ENCODE measurements at places on chromosomes 11 and 22.

GRCh38 chr11:55854704-55855103 is 16.2 kb downstream of the OR5D16 start:
- DNase-seq: no peak

- no peak for DNase-seq
These were observed 36.9 kb downstream of the CNTF start for GRCh38 chr11:58659404-58659803.

DNA sequence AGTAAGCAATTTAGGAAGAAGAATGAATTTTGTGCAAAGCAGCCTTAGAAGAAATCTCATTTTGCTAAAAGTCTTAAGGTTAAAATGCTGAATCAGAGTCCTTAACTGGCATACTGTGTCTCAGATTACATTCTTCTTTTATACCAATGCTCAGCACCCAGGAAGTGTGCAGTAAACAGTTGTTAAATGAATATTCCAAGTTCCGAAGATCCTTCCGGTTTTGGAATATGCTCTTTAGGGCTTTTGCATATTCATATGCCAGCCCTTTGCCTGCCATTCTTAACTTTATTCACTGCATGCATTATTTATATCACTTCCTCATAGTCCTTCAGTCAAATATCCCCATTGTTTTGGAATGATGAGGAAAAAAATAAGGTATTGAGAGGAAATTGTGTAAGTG is 242.0 kb downstream of the DDX10 start:
- no peak for DNase-seq

- peak; percentile 5 for DNase-seq
These were observed 53.2 kb downstream of the GRIK4 start for GRCh38 chr11:120564573-120565311.

DNA sequence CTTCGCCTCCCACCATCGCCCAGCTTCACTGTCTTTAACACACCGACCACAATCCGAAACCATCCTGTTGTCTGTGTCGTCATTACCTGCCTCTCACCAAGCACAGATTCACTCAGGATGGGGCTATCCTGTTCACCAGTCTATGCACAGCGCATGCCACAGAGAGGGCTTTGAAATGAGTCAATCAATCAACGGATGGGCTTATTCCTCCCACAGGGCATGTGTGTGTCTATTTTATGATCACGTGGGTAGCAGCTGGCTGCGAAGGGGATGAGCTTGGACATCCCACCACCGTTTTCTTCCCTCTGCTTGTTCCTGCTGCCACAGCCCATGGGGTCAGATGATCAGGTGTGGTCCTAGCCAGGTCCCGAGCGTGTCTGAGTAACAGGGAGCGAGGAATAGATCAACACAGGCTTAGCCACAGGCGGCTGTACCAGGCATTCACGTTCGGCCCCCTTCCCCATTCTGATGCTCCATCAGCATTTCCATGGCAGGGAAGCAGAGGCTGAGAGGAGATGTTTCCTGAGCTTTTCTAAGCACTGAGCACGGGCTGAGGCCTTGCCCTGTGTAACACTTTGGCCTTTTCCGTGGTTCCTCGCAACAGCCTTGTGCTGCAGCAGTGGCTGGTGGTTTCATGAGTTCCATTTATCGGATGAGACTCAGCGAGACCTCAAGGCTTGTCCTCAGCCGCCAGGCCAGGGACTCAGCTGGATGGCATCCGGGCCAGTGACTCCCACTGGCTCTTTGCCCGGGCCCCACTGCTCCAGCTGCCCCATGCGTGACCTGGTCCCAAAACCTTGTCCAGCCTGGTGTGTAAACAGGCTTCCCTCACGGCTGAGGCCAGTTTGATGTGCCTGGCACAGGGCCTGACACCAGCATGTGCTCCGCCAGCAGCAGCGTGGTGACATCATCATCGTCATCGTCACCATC is 48.1 kb upstream of the FGF3 start:
- DNase-seq: no peak

DNA sequence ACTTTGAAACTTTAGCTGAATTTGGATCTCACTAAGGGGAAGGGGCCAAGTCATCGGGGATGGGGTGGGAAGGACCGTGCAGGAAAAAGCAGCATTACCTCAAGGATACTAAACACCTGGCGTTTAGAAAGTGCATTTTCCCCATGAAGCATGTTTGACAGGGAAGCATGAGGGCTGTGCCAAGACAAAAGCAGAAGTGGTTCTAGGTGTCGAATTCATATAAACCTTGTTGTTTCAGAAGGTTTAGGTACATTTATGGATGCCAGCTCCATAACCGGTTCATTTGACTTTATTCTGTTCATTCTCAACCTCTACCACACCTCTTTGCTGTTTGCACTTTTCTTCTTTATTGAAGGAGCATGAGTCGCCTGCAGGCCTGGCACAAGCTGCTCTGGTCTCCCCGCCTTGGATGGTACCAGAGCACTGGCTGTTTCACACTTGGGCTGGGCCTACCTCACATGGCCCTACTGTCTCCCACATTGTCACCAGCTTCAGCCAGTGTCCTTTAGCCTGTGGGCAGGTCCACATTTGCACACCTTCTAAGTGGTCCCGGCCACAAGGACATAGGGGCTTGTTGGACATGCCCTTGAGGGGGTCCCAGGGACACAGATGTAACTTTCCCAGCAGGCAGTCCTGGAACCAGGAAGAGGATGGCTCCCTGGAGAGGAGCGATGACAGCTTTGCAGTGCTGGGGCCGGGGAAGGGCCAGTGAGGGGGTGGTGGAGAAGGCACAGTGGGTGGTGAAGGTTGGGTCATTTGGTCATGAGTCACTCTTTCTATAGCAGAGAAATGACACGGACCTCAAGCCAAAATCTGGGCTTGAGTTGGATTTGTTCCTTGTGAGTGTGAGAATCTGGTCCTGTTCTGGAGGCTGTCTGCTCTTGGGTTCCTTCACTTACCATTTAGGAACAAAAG is 3.2 kb upstream of the ST14 start:
- no peak for DNase-seq

GRCh38 chr22:48347311-48347710 is 1480.4 kb downstream of the BRD1 start:
- DNase-seq: no peak

DNA sequence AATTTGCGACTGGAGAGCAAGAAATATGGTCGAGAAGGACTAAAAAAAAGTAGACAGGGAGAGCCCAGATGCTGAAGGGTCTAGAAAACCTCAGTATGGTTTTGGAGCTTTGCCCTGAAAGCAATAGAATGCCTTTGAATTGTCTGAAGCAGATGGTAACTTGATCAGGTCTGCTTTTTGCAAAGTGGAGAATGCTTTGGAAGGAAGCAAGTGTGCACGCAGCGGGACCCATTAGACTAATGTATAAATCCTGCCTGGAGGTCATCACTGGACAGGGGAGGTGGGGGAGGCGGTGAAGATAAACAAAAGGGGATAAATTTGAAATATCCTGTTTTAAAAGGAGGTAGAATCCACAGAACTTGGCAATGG is 757 bp upstream of the HINFP start:
- DNase-seq: peak; percentile 50

GRCh38 chr11:82872377-82873150 is 27.7 kb downstream of the PRCP start:
- no peak for DNase-seq

DNA sequence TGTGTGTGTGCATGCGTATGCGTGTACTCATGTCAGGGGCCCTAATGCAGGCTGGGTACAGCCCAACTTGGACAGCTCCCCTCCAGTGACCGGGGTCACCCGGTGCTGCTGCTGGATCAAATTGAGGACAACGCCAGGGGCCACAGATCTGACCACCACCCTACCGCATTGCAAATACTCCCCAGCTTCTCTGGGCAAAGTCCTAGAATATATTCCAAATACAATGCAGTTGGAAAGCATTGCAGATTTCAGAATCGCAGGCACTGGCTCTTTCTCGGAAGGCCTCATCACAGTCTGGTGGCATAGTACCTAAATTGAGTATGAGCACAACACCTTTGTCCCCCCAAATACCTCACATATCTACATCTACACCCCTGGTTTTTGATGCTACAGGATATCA is 43.2 kb downstream of the MYO7A start:
- DNase-seq: no peak

DNA sequence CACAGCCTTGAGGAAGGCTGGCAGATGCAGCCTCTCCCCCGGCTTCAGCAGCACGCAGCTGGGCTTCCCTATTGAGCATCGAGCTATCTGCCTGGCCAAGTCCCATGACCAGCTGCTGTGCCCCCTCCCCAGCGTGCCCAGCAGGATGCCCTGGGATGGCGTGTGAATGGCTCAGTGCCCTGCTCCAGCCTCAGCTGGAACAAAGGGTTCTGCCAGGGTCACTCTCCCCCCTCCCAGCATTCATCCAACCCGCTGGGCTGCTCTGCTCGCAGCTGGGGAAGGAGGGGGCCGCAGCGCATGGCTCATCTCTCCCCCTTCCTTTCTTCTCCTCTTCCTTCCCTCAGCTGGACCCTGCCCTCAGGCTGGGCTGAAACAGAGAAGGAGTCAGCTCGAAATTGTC is 14.5 kb downstream of the LRP4 start:
- no peak for DNase-seq

DNA sequence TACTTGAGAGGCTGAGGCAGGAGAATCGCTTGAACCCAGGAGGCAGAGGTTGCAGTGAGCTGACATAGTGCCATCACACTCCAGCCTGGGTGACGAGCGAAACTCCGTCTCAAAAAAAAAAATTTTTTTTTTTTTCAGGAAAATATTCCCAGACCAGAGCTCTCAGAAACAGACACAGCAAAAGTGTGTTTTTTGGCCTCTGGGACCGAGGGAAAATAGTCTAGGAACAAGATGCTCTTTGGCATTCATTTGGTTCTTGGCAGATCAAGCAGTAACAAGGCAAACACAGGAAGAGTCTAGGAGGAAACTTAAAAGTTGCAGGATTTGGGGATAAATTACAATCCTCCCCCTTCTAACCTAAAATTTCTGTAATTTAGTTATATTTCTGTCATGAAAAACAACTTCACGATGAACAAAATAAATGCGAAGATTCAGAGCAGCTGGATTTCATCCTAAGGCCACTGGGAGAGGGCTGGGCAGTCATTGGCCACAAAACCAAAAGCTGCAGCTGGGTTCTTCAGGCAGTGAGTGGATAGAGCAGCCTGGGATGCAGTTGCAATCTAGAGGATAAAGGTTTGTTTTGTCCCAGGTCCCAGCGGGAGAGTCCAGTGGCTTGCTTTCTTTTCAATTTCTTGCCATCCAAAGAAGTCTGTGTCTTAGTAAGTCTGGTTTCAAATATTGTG is 19.7 kb downstream of the ATG16L2 start:
- no peak for DNase-seq

- DNase-seq: no peak
These were observed 7.8 kb downstream of the GGA1 start for GRCh38 chr22:37616201-37617083.

DNA sequence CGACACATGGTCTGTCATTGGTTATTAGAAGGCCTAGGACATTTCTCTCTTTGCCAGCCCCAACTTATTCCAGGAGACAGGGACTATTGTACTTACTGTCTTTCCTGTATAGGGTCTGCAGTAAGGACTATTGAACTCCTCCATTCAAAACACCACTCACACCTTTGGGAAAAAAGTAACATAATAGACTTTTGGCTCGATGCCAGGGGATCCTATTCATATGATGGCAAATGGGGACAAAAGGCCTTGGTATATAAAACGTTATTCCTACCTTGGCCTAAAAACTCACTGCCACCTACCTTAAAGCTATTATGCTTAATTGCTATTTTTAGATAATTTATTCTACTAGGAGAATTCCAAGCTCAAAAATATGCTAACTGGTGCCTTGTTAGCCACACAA is 6.3 kb upstream of the NDUFC2 start:
- DNase-seq: no peak

DNA sequence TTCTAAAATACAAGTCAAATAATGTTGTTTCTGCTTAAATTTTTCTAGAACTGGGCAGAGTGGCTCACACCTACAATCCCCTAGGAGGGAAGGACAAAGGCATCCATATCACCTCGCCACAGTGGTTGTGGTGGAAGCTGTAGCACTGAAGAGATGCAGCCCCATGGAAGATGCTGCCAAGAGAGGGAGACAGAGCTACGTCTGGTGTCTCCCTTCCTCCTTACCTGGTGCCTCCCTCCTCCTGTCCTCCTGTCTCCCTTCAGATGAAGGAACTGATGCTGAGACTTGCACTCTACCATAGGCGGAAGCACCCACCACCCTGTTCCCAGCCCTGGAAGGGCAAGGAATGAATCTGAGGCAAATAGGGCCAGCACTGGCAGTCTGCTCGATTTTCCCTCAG is 22.3 kb downstream of the MMP27 start:
- DNase-seq: no peak
